Activated effector memory CD4-positive, alpha-beta T cell treated with Interleukin-2 at 50 U/mL for 16 hours (primary cell): ENCODE measurements at places on chromosomes 16 and 17.

DNA sequence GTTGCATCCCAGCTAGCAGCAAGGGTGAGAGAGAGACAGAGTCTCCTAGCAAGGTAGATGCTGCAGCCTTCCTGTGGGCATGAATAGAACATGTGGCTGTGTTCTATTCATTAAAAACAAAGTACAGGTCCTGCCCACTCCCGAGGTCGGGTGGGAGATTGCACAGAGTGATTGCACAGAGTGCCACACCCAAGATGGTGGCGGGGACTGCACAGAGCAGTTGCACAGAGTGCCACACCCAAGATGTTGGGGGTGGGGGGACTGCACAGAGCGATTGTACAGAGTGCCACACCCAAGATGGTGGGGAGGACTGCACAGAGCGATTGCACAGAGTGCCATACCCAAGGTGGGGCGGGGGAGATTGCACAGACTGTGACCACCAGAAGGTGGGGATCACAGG is 410.8 kb upstream of the EEF2KMT start:
- DNase-seq, result no peak

GRCh38 chr17:16593356-16594102 is 24.5 kb upstream of the ZNF287 start:
- no peak for DNase-seq

DNA sequence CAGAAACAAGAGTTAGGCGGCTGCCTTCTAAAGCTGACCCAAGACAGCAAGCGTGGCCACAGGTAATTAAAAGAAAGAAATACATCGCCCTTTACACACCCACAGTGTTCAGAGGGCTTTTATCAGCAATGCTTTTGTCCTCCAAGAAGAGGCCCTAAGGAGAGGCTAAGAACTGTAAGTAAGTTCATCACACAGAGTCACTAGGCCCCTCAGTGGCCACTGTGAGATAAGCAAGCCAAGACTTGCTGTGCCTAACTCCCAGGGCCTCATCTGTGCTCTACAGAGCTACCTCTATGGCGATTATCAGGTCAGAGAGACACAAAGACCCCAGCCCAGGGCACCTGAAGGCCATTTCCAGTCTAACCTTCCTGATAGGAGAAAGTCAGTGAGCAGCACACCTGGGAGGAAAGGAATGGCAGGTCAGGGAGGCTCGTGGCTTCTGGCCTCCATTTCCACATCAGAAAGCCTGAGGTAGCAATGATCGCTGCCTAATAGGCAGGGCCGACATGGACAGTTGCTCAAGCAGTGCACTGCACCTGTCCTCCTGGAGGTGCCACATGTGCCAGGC is 545.2 kb upstream of the CDH11 start:
- DNase-seq, result no peak

DNA sequence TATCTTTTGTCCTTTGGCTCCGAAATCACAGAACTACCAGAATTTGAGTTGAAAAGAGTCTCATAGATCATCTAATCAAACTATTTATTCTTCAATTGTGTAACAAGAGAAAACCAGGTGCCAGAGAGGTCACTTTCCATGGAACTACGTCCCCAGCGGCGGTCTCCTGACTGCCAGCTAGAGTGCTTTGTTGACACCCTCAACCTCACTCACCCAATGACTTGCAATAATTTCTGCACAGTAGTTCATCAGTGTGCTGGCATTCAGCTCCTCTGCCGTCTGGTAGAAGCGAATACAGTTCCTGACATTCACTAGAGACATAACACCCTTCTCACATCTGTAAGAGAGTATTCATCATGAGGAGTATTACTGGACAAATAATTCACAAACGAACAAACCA is 54.2 kb downstream of the ANKFY1 start:
- DNase-seq, result no peak

- peak; percentile 12 for DNase-seq
These were observed 1.3 kb downstream of the SLC16A11 start for GRCh38 chr17:7042501-7043181.

GRCh38 chr17:47792979-47793378 is 28.6 kb downstream of the OSBPL7 start:
- DNase-seq, result no peak

DNA sequence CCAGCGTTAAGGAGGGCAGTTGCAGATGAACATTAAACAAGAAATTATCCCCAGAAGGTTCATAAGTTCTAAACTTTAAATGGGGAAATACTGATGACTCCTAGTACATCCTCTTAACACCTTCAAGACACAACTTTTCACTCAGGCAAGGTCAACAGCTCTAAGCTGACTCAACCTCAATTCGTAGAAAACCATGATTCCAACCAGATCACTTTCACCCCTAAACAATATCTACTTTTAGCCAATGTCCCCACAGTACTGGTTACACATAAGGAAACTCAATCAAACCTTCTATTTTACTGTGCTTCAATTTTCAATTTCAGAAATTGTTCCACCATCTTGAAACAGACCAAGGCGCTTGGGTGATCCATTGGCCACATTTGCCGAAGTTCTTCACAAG is 2.3 kb downstream of the CDYL2 start:
- DNase-seq, result no peak

DNA sequence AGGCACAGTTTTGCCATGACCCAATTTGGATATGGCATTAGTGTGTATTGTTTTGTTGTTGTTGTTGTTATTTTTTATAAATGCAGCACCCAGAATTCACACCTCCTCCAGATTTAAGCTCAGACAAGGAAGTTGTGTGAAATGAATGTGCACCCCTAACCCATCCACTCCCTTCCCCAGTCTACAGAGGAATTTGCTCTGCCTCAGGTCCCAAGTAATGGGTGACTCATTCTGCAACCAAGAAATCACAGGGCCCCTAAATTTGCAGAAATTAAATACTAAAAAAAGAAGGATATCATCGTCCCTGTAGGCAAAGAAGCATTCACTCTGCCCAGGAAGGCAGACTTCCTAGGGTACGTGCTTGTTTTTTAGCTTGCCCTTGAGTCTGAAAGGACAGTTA is 62.3 kb downstream of the CLEC16A start:
- no peak for DNase-seq

GRCh38 chr16:21708533-21709115 is 44.9 kb downstream of the OTOA start:
- peak; percentile 72 for DNase-seq

GRCh38 chr16:11056090-11056992 is 112.0 kb downstream of the CLEC16A start:
- no peak for DNase-seq

DNA sequence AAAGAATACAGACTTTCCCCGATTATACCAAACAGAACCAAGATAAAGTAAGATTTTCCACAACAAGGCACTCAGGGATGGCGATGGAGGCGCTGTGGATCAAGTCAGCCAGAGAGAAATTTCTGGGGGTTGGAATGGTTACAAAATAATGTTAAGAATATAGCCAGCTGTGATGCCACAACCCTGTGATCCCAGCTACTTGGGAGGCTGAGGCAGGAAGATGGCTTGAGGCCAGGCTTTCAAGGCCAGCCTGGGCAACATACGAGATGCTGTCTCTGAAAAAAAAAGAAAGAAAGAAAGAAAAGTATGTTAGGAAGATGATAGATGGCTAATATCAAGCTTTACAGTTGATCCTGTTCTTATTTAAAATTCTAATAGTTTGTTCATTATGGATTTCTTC is 10.6 kb upstream of the ALOX12 start:
- no peak for DNase-seq

DNA sequence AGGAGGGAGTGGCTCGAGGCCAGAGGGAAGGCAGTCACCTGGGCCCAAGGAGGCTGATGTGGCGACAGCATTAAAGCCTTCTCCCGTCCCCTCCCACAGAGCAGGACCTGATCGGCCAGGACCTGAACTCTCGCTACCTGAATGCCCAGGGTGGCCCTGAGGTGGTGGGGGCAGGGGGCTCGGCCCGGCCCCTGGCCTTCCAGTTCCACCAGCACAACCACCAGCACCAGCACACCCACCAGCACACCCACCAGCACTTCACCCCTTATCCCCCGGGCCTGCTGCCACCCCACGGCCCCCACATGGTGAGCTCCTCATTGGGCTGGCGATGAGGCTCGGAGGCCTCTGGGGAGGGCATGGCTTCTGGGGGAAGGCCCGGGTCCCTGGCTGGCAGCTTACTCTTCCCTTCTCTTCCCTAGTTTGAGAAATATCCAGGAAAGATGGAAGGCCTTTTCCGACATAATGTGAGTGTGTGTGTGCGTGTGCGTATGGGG is 6.4 kb downstream of the FBRS start:
- no peak for DNase-seq

DNA sequence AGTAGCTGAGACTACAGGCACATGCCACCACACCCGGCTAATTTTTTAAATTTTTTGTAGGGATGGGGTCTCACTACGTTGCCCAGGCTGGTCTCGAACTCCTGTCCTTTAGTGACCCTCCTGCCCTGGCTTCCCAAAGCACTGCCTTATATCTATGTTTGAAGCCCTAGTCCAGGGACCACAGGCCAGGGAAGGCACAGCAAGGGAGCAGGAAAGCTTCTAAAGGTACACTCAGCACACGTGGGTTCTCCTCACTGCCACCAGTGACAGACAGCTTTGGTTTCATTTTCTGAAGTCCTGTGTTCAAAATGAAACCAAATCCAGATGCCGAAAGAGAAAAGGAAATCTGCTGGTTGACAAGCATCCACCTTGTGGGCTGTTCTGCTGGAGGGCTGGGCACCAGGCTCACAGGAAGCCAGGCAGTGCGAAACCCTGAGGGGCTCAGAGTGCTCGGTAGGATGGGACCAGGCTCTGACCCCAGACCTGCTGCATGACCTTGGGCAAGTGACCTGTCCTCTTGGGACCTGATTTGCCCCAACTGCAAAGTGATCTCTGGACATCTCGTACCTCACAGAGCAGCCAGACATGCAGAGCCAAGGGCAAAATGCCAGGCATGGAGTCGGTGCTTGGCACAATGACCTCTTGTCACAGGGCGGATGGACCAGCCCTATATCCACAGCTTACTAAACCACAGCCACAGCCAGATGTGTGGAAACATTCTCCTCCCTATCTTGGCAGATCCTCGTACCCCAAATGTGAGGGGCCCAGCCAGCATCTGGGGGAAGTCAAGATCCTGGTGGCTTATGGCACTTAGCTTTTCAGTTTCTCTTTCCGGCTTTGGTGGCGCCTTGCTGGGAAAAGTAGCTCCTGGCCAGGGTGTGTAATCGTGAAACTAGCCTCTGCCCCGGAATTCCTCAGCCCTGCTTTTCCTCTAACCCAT is 2.8 kb upstream of the SOCS1 start:
- no peak for DNase-seq

- DNase-seq, result no peak
These were observed 15.2 kb upstream of the BHLHA9 start for GRCh38 chr17:1255041-1255440.

- no peak for DNase-seq
These were observed 54.1 kb downstream of the PIMREG start for GRCh38 chr17:6498356-6498755.
